ENCODE measurements at places on chromosomes 4 and X. TPM values are rescaled to one million over a fixed set of nuclear protein-coding genes. Genes with fewer than 3 reads are reported as not detected.

Gene NELFA
- 25.8 TPM for total RNA-seq

Gene TMSB15C
- 0.12 TPM for total RNA-seq

Gene SPANXA2
- not detected for total RNA-seq

Gene ADGRG2
- 0.16 TPM for total RNA-seq

Gene GABRA4
- 0.56 TPM for total RNA-seq

Gene SLC25A43
- total RNA-seq, result 25.4 TPM

Gene MAGEB2
- total RNA-seq, result not detected

Gene PIR
- 25.5 TPM for total RNA-seq

Gene GAGE1
- not detected for total RNA-seq

Gene NHSL2
- 1.2 TPM for total RNA-seq

Gene MAGEA12
- not detected for total RNA-seq

Gene JAKMIP1
- not detected for total RNA-seq

Gene MAGEC2
- not detected for total RNA-seq
